ENCODE measurements at places on chromosomes 1 and 21.

- DNase-seq: no peak
Observed at GRCh38 chr1:33960188-33960895, 96.5 kb downstream of the HMGB4 start.

- no peak for DNase-seq
Observed at GRCh38 chr21:42892582-42892930, 553 bp upstream of the NDUFV3 start.

DNA sequence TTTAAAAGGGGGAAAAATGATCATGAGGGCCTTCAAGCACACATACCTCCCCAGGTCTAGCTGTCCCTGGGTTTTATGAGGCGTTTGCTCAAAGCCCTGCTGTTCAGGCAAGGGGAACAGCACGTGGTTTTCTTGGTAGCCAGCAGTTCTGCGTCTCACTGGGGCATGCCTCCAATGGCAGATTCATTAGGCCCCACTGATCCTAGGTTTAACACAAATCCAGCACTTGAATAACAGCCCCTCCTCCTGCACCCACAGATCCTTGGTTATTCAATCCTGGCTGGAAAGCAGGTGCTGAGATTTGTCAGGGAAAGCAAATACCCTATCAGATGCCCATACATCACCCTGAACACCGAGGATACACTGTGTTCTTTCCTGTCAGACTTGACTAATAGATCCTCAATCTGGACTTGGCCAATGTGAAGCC is 106.4 kb downstream of the ZC3H11B start:
- DNase-seq: no peak

DNA sequence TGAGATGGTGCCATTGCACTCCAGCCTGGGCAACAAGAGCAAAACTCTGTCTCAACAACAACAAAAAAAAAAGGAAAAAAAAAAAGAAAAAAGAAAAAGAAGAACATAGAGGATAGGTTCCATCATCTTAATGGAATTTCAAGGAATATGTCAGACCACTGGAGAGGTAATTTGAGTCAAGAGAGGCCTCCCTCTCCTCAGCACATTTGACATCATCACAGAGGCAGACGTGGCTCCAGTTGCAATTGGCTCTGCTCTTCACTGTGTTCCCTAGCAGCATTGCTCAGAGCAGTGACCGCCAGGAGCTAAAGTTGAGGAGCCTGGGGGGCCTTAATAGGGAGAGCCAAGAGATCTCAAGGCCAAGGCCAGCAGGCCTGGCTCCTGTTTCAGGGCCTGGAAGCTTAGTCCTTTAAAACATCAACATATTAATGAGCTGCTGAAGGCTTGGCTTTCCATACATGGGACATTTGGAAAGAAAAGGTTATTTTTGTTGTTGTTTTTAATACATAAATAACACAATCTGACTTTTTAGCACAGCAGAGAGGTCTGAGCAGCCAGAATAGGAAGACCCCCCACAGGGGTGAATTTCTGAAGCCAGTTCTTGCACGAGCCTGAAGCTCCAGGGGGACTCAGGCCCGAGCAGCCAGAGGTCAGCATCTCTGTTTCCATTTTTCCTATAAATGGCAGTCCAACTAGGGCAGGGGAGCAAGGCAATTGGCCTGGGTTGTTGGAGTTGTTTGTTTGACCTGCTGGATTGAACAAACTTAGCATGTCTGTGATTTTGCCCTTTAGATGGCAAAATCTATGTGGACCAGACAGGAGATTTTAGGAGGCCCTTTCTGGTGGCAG is 118.3 kb upstream of the FGGY start:
- no peak for DNase-seq

DNA sequence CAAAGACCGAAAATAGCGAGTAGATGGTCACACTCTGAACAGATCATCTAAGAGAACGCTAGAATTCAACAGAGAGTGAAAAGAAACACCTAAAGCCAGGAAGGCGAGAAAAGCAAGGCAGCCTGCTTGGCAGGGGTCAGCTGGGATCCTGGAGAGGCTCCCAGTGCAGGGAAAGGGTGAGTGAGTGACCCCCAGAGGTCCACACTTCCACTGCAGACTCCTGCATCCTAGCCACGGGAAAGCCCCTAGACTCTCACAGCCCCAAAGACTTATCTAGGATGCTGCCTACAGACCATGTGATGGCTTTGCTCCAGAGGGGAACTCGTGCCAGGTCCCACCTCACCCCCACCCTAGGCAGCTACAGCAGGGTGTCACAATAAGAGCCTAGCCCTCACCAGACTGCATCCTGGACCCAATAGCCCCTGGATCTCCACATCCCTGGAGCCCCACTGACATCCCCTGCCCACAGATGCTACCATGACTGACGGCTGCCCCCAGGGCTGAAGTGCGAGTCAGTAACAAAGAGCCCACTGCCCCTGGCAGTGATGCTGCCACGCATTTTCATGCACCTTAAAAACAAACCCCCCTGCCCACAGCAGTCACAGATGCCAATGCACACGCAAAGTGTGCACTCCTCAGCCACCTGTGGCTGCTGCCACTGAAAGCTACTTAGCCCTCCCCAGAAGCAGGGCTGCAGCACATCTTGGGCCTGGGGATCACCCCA is 62.2 kb downstream of the PSMG1 start:
- no peak for DNase-seq

GRCh38 chr21:39055167-39055767 is 128.0 kb downstream of the PSMG1 start:
- DNase-seq: no peak

GRCh38 chr1:41696381-41696780 is 211.9 kb upstream of the EDN2 start:
- no peak for DNase-seq

DNA sequence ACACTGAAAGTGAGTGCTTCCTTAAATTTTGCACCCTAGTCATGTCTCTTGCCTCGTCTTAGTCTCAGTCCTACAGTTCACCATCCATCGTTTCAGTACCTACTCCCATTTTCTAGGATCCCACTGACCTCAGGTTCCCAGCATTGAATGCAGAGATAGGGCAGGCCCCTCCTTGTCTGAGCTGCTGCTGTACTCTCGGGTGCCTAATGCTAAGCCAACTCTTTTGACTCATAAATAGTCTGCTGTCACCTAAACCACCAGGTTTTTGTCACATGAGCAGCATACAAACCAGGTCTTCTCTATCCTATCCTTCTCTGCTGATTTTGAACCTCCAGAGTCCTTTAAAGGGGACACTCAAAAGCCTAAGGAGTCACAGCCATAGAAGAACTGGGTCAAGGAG is 3.0 kb downstream of the ARHGAP30 start:
- peak; percentile 38 for DNase-seq

- DNase-seq: no peak
Observed at GRCh38 chr1:195202241-195202640, 1406.0 kb downstream of the KCNT2 start.

Data from CD4-positive, alpha-beta T cell treated with Interleukin-12 subunit alpha and Interleukin-12 subunit beta, for 1 hour (primary cell).